ENCODE measurements at places on chromosomes 12 and 14.
A peak's percentile ranks its signal among the peaks of the same experiment; 100 is the strongest.

DNA sequence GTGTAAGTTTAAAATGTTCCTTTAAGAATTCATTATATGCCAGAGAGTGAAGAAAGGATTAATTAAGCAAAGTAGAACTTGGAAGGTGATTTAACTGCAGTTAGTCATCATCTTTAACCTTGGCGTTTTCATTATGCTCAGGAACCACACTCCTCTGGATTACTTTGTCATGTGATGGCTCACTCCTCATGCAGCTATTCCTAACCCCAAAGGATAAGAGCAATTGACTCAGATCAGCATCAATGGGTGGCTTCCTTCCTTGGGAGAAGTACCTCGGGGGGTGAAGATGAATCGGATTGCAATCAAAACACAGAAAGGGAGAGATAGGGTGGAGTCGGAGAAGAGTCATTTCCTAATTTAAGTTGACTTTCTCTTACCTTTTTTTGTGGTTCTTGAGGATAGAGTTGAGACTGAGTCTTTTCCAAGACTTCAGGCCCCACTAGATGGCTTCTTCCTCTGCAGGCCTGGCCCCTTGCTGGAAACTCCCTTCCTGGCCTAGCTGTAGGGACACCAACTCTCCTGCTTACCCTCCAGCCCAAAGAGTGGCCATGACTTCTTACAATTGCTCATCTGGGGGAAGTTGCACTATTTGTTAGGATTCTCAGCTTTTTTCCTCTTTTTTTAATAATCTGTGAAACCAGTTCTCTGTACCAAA lies 238.6 kb upstream of the DDHD1 start:
- DNase-seq = no peak

DNA sequence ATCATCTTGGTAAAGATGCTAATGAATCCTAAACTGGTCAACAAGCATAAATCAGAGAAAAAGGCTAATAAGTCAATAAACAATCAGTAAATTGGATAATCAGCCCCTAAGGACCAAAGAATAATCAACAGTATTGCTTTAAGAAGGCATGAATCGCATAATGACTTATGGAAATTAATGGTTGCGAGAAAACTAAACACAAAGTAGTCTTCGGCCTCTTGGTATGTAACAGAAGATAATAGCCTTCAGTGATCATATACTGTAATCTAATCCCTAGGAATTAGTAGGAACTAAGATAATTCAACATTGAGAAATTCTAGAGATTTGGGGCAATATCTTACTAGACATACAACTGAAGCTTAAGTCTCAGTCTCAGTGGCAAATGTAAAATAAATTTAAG lies 122.1 kb downstream of the PRKCH start:
- no peak for DNase-seq

DNA sequence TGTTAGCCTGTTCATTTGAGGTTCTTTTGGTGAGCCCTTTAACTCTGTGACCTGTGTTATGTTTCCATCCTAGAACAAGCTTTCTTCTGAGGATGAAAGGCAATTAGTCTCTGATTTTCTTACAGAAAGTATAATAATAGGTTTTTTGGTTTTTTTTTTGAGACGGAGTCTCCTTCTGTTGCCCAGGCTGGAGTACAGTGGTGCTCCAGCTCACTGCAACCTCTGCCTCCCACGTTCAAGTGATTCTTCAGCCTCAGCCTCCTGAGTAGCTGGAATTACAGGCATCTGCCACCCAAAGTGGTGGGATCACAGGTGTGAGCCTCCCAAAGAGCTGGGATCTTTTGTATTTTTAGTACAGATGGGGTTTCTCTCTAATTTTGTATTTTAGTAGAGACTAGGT lies 52.7 kb upstream of the SYNE2 start:
- no peak for DNase-seq

- no peak for DNase-seq
Measured at GRCh38 chr14:88323523-88324199, 592 bp upstream of the KCNK10 start.

DNA sequence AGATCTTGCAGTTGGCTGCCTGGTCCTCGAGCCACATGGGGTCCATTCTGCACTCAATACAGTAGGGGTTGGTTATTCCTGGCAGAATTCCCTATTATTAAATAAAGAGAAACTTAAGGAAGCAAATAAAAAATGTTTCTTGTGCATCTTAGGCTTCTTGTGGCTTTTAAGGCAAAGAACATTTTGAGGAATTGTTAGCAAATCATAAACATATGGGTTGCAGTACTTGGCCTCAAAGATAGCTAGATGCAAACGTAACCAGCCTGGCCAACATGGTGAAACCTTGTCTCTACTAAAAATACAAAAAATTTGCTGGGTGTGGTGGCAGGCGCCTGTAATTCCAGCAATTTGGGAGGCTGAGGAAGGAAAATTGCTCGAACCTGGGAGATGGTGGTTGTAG lies 50.8 kb upstream of the KCNA5 start:
- no peak for DNase-seq

GRCh38 chr12:75964150-75964549 lies 67.4 kb downstream of the PHLDA1 start:
- peak; percentile 91 for DNase-seq

DNA sequence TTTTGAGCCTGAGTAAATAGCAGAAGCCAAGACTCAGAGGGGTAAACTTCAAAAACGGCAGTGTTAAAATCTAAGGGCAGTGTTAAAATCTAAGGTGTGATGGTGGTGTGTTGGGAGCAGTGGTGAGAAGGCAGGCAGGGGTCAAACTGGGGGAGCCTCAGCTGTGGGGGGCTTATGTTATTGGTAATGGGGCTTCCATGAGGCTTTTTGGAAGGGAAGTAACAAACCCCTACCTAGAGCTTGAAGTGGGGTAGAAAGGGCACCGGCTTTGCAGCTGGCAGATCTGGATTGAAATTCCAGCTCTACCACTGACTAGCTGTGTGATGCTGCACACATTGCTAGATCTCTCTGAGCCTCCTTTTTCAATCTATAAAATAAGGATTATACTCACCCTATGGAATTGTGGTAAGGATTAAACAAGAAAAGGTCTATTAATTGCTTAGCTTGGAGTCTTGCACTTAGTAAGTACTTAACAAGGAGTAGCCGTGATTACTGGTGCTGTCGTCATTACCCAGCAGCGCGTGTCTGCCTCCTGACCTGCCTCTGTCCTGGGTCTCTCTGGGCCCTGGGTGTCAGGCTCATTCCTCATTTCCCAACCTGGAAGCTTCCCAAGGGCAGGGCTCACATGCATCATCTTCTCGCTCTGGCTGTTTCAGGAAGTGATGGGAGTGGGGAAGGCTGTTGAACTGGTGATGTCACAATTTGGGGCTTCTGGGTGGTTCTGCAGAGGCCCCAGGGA lies 18.5 kb upstream of the KRT80 start:
- DNase-seq = peak; percentile 55

- no peak for DNase-seq
Measured at GRCh38 chr12:8936735-8937134, 12.7 kb downstream of the M6PR start.

DNA sequence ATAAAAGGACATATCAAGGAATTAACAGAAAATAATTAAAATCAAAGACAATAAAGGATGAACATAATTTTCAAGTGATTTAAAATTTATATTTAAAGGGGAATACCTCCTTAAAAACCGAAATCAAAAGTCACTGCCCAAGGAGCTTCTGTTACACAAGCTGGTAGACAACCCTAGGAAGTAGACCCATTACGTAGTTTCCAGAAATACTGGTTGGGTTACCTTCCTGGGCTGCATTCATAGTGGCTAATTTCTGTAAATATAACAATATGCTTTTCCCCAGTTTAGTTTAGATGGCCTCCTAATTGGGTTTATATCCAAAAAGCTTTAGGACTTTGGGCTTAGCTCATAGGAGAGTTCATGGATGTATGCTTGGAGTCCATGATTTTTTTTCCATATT lies 2.1 kb upstream of the EDDM3A start:
- no peak for DNase-seq

DNA sequence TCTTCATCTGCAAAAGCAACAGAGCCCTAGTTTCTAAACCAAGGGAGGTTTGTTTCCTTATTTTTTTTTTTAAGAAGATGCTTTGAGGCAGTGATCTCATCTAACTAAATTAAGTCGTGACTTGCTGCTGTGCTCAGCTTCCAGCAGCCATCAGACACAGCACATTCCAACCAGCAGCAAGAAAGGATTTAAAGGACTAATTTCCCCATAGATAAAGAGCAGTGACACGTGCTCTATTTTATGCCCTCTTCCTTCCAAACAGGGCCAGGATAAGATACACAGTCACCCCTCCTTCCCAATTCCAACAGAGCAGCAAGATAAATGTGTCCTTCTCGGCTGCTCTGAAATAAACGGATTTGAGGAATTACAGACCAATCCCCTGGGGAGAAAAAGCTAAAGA lies 81.7 kb downstream of the PRKAB1 start:
- no peak for DNase-seq

DNA sequence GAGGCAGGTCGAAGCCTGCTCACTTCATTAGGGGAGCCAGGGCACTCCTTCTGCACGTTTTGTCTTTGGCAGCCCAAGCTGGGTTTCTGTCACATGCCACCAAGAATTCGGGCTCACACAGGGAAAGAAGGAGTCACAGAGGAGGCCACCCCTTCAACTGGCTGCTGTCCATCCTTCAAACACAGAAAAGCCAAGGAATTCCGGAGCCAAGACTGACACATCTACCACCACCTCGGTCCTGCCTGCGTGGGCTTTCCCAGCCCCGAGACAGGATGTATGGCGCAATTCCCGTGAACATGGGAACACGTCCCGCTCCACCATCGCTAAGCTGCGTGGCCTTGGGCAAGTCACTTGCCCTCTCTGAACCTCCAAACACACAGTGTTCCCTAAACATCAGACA lies 70.4 kb downstream of the NCOR2 start:
- DNase-seq = peak; percentile 59

DNA sequence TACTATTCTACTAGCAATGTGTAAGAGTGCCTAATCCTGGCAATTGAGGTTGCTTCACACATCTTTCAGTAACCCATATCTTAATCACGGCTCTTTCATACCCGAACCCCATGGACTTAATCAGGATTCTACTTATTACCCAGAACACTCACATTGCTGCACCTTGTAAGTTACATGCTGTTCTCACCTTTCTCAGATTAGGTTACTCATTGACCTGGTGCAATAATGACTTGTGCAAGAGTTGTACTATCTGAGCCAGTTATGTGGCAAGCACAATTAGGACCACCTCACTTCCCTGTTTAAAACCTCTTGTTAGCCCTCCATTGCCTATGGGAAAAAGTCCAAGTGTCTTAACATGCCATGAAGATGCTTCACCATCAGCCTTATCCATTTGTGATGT lies 306.7 kb upstream of the E2F7 start:
- no peak for DNase-seq

DNA sequence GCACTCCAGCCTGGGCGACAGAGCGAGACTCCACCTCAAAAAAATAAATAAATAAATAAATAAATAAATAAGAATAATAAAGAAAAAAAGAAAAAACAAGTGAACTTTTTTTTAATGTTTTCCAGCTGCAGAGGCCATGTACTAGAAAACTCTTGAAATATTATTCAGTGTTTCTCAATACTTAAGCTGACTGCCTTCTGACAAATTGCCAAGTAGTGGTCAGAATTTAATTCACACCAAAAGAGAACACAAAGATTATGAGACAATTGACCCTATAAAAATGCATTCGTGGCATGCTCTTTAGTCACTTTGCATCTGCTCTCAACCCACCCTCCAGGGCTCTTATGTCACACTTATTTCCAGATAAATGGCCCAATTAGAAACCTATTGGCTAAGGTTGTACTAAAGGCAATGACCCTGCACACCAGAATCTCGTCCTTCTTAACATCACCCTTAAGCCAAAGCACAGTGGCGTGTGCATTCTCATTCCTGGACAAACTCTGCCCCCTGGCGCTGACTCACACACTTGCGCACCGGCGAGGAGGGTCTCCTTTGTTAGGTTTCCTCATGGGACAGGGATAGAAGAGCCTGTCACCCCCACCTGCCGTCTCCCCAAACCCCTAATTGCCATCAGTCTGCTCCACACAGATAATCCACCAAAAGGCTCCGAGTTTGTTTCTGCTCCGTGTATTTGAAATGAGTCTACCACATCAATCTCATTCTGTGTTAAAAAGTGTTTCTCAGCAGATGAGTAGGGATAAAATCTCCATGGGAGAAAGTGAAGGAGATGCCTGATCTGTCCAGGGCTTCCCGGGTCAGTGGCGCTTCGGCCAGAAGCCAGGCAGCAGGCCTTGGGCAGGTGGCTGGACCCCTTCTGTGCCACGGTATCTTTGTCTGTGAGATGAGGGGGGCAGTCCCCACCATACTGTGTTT lies 73.1 kb upstream of the CEP83 start:
- DNase-seq = peak; percentile 48

- DNase-seq = peak; percentile 64
Measured at GRCh38 chr14:76386944-76387782, 11.2 kb downstream of the ESRRB start.

GRCh38 chr14:22565391-22565945 lies 23.6 kb downstream of the DAD1 start:
- DNase-seq = no peak
